ENCODE measurements at places on chromosomes 4 and X.

DNA sequence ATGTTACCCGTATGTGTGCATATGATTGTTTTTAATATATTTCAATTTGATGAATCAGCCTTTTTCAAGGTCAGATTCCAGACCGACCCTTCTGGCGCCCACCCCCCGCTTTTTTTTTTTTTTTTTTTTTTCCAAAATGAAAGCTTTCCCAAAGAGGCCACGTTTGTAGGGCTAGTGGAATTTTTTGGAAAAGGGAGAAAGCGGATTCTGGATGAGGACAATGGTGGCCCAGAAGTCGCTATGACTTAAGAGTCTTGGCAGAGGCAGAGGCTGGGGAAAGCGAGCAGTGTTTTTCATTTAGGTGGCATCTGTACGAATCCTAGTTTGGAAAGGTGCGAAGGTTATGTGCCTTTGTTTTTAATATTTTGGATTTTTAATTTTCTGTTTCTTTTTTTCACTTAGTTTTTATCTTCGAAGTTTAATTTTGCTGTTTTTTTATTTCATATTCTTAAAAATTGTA, 14.6 kb downstream of the NDUFB11 start:
- DNase-seq, result no peak

- no peak for DNase-seq
Measured at GRCh38 chr4:80839792-80840191, 190.7 kb upstream of the BMP3 start.

DNA sequence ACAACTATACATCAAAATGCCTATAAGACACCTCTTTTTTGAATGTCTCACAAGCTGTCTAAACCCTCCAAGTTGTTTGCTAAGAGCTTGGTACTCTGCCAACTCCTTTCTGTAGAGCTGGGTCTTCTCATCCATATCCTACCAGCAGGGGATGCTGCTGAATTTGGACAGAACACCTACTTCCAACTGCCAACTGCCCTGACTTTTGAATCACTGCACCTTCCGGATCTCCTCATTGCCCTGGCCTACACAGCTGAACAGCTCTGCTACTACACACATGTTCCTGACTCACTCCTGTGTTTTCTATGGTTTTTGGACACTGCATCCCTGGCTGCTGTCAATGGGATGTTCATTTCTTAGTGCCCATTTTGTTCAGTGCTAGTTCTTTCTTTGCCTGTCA, 18.7 kb downstream of the FAM184B start:
- no peak for DNase-seq

- peak; percentile 66 for DNase-seq
Measured at GRCh38 chrX:53317365-53318069, 36.1 kb upstream of the IQSEC2 start.

- DNase-seq, result peak; percentile 29
Measured at GRCh38 chr4:168923526-168924194, 86.4 kb downstream of the CBR4 start.

- DNase-seq, result no peak
Measured at GRCh38 chr4:139223682-139224317, 46.8 kb upstream of the ELF2 start.

- no peak for DNase-seq
Measured at GRCh38 chr4:105106426-105106825, 40.2 kb upstream of the TET2 start.

GRCh38 chr4:76198411-76199237, 15.0 kb downstream of the SCARB2 start:
- peak; percentile 42 for DNase-seq

- no peak for DNase-seq
Measured at GRCh38 chr4:4779486-4779885, 80.0 kb upstream of the MSX1 start.

DNA sequence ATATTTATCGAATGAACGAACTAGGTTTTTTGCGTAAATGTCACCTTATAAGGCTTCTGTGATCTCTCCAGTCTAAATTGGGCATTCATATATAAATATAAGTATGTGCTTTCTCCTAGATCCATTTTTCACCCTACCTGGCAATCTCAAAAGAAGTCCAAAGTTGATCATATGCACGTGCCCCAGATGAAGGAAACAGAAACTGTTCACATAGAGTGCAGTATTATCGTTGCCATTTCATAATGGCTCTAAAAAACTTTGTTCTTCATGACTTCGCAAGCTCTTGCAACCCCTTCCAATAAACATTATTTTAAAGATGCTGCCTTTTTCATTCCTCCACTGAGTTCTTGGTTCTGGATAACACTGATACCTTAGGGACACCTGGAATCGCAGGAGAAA, 708 bp downstream of the INTS12 start:
- no peak for DNase-seq

- no peak for DNase-seq
Measured at GRCh38 chr4:95114521-95114920, 356.8 kb downstream of the BMPR1B start.

DNA sequence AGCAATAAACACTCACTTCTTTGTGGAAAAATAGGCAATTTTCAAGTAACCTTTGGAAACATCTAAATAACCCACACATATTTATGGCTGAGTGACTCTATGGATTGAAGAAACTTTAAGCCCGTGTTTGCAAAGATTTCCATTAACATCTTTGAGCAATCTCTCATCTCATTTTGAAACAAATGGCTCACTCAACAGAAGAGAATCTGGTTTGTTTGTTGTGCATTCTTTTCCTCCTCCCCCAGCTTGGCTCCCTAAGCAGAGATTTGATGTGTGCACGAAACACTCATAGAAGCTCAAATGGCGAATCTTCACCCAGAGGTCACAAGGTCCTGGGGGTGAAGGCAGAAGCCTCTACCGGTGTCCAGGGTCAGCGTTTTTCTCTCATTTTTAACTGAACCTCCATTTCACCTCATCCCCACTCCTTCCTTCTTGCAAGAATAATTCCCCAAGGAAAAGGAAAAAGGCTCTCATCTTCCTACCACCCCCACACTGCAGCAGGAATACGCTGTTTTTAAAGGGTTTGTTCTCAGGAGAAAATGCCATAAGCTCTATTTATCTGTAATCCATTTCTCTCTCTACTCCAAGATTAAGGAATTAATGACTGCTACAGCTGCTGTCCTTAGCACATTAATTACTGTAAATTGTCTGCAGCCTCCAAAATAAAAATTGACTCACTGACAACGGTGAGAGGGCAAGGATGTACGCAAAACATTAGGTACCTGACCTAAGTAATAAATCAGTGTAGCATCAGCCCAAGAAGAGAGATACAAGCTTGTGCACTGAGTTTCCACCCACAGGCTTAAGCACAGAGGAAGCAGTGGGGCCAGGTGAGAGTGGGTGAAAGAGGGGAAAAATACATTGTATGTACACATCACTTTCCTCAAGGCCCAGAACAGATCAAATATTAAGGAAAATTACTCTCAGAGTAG, 307.6 kb upstream of the NOCT start:
- DNase-seq, result no peak

GRCh38 chr4:45160951-45161350, 434.6 kb upstream of the GNPDA2 start:
- no peak for DNase-seq

- DNase-seq, result no peak
Measured at GRCh38 chr4:144547678-144548298, 98.2 kb upstream of the HHIP start.

- no peak for DNase-seq
Measured at GRCh38 chrX:40877887-40878286, 142.5 kb upstream of the MED14 start.

DNA sequence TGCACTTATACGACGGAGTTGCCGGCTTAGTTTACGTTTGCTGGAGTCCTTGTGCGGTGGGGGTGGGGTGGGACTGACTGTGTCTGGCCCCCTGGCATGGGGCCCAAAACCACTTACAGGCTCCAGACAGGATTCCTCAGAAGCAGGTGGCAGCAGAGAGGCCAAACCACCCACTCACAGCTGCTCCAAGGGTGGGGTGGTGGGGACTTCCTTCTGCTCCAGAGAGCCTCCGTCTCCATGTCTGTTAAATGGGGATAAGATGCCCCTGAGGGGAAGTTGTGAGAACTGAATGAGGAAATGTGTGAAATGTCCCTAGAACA, 36.7 kb downstream of the PSAPL1 start:
- no peak for DNase-seq

GRCh38 chr4:99848591-99849001, 32.0 kb downstream of the DAPP1 start:
- no peak for DNase-seq

DNA sequence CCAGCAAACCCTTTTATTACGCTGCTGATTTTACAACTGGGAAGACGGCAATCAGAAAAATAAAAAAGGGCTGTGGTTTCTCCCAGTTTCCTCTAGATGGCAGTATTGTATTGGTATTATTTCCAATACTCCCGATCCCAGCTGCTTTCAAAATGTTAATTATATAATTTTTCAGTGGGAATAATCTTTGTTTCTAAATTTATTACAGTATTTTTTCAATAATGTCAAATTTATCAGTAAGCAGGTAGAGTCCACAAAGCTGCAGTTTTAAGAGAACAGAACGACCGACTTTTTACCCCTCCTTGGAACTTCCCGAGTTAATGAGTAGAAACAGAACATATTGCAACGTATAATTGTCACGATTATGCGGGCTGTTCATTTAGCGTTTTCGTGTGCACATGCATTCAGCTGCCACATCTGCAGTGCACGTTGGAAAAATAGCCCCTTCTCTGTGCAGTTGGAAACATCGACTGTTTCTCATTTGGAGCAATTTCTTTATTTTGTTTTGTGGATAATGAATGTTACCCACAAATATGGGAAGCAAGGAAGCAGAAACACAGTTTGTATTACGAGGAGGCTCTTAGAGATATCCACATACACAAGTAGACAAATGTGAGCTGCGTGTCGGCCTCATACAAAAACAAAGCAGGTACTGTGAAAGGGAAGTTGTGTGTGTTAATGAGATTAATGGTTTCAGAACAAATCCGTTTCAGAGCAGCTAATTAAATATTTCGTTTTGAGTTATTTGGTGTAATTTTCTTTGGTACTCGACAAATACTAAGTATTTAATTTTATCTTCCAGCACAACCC, 188.0 kb downstream of the STIM2 start:
- DNase-seq, result no peak

DNA sequence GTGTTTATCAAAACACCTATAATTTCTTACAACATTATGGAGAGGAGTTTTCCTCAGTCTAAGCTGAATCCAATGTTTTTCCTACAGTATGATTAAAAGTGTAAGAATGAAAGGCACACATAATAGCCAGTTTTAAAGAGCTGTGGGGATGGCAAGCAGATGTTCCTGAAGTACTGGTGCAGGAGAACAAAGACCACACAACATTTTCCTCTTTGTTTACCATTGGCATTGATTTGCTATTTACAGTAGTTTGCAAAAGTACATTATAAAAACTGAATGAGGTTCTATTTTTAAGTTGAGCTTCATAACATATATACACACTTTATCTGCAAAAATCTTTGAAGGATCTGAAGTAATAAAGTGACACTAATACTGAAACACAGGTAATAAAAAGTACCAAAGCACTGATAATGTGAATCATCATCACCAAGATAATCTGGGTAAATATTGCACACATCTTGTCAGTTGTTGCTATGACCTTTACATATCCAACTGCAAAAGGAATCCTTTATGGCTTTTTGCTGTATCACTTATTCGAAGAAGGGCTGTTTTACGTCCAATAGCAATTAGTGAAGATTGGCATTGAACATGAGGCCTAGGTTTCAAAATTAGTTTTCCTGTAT, 22.5 kb downstream of the TCEAL1 start:
- DNase-seq, result no peak

GRCh38 chr4:1356181-1356998, 9.4 kb downstream of the UVSSA start:
- DNase-seq, result no peak

GRCh38 chr4:41373221-41373620, 116.5 kb downstream of the UCHL1 start:
- no peak for DNase-seq

- no peak for DNase-seq
Measured at GRCh38 chr4:81314196-81314896, 99.3 kb upstream of the PRKG2 start.

DNA sequence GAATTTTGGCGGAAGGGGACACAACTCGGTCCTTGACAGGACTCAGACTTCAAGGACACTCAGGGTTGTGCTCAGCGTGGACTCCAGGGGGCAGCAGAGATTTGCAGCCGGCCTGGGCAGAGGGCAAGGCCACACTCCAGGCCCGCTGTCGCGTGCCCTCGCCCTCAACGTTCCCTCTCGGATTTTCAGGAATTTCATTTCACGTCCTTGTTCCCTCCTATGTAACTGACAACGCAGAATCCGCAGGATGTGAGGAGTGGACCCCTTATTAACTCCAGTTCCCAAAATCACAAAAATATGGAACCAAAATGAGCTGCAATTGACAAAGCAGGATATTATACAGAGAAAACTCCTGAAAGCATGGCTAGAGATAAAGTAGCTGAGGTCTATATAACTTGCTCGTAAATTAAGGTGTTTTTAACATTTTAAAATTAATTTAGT, 21.0 kb upstream of the DCTD start:
- DNase-seq, result peak; percentile 58

GRCh38 chrX:136528645-136529315, 3.2 kb upstream of the VGLL1 start:
- no peak for DNase-seq

DNA sequence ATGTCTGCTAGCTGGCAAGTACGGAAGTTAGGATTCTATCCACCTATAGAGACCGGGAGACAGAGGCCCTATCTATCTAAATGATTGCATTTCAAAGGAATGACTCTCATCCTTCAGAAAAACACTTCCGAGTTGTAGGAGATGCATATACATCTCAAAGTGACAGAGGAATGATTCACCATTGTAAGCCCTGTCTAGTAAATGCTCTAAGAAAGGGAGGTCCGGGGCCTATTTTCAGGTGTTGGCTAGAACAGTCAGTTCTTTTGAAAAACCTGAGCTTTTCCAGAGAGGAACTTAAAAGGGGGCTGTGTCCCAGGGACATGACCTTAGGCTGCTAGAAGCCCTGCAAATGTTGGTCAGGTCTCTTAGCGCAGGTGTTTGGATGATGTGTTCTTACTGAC, 262.9 kb upstream of the IL1RAPL1 start:
- DNase-seq, result no peak

DNA sequence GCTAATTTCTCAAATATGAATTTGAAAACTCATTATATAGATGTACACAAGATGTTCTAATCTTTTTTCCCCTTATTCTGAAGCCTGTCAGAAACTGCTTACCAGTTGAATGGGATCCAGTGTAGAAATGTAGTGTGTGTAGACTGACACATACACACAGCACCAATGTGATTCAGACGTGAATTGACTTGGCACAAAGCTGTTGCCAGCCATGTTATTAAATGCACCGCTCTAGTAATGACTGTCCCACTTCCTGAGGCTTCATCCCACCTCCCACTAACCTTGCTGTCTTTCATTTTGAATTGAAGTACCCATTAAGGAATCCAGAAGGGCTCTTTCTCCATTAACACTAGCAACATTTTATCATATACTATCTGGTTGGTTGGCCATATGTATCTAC, 146.6 kb downstream of the PPA2 start:
- no peak for DNase-seq

DNA sequence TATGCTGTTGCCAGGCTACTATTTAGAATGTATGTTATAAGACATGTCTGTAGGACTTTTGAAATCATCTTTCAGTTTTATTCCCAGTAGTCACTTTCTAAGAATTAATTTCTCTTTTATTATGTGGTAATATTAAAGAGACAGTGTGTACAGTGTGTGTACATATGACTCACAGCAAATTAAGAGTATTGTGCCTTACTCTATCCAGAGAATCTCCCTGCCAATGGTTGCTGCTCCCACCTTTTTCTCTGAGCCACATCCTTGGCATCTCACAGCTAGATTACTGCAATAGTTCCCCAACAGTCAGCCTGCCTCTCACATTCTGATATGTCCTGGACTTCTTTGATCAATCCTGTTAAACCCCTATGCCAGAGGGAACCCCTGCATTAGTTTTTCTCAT, 114.5 kb downstream of the ANXA5 start:
- DNase-seq, result no peak

GRCh38 chrX:50183891-50184290, 16.9 kb downstream of the AKAP4 start:
- no peak for DNase-seq
